ENCODE measurements at places on chromosomes 2 and 18.

GRCh38 chr2:131148426-131148825 lies 43.3 kb downstream of the PLEKHB2 start:
- DNase-seq, result no peak

DNA sequence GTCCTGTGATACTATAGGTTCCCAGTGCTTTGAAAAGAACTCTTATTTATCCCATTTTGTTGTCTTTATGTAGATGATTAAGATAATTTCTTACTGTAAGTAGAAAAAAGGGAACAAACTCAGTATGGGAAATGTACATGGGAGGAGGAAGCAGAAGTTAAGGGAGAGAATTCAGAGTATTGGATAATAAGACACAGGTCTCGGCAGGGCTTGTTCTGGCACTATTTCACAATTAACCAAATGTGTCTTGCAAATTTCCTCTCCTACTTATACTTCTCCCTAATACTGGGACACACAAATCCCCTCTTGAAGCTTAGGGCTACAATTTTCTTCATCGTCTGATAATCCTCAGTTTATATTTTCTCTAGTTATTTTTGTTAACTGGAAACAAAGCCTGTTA lies 744.0 kb downstream of the ADCYAP1 start:
- no peak for DNase-seq

GRCh38 chr2:15222856-15223255 lies 338.3 kb downstream of the NBAS start:
- DNase-seq, result no peak

- DNase-seq, result no peak
Observed at GRCh38 chr2:223050900-223051504, 988 bp upstream of the KCNE4 start.

DNA sequence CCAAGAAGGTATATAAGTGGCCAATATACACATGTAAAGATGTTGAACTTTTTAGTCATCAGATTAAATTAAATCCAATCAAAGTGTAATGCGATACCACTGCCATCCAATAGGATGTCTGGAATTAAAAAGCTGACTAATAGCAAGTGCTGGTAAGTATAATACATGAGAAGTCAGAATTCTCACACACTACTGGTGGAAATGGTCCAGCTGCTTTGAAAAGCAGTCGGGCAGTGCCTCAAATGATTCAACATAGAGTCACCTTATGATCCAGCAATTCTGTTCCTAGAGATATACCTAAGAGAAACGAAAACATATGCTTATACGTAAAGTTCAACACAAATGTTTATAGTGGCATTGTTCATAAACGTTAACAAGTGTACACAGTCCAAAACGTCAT lies 124.1 kb upstream of the MYT1L start:
- DNase-seq, result no peak

- DNase-seq, result no peak
Observed at GRCh38 chr2:42917425-42917927, 125.1 kb upstream of the HAAO start.
